ENCODE measurements at places on chromosomes 11 and 22.

DNA sequence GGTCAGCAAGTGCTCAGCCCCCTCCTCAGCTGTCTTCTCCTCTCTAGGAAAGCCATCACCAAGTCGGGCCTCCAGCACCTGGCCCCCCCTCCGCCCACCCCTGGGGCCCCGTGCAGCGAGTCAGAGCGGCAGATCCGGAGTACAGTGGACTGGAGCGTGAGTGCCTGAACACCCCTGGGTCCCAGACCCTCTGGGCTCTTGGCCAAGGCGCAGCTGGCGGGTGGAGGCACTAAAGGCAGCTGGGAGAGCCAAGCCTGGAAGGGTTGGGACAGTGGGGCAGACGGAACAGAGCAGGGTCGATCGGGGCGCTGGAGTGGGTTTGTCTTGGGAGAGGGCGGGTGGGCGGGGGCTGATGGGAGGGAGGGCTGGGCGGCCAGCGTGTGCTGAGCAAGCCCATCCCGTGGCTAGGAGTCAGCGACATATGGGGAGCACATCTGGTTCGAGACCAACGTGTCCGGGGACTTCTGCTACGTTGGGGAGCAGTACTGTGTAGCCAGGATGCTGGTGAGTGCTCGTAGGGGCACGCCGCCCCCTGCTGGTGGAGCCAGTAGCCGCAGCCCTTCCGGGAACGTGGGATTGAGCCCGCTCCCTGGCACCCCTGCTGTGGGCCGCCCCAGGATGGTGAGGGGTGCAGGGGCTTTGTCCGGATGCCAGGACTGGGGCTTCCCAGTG lies 14.1 kb upstream of the MDK start:
- peak; percentile 84 for DNase-seq

DNA sequence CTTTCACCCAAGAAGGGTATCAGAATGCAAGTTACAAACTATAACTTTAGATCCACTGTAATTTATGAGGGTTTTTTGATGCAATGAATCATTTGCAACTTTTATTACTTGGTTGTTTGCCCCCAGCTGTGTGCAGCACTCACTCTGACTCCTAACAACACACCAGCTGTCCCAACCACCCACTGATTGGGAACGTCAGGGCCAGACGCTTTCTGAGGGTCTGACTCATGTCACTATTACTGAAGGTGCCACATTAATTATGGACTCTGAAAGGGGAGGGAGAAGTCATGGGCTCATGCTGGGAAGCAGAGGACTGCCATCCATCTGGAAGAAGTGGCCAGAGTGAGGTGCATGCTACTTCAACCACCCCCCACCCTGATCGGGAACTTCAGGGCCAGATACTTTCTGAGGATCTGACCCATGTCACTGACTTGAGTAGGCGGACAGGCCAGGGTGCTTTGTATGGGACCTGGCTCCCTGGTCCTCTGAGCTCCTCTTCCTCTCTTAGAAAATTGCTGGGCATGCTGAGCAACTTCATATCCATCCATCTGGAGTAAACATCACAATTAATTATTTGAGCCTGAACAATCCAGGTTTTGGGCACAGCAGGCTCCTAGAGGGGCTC lies 44.9 kb upstream of the DRD2 start:
- DNase-seq: no peak

GRCh38 chr11:2213384-2213842 lies 41.8 kb upstream of the TH start:
- peak; percentile 60 for DNase-seq

DNA sequence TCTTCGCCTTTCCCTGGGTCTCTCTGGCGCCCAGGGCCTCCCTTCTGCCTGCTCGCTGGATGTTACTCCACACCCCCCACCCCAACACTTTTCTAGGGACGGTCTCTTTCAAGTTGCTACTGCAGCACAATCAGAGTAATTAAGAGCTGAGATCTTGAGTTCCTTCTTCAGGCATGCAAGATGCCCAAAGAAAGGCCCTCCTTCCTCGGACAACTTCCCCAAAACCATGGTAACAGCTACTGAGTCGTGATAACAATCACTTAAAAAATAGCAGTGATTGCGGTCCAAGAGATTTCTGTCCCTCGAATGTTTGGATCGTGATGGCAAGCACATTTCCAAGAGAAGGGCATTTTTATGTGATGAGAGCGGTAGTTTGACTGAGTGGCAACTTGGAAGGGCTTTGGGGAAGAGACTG lies 638 bp upstream of the TENM4 start:
- DNase-seq: no peak

GRCh38 chr11:58576887-58577471 lies 1.3 kb upstream of the LPXN start:
- DNase-seq: no peak

DNA sequence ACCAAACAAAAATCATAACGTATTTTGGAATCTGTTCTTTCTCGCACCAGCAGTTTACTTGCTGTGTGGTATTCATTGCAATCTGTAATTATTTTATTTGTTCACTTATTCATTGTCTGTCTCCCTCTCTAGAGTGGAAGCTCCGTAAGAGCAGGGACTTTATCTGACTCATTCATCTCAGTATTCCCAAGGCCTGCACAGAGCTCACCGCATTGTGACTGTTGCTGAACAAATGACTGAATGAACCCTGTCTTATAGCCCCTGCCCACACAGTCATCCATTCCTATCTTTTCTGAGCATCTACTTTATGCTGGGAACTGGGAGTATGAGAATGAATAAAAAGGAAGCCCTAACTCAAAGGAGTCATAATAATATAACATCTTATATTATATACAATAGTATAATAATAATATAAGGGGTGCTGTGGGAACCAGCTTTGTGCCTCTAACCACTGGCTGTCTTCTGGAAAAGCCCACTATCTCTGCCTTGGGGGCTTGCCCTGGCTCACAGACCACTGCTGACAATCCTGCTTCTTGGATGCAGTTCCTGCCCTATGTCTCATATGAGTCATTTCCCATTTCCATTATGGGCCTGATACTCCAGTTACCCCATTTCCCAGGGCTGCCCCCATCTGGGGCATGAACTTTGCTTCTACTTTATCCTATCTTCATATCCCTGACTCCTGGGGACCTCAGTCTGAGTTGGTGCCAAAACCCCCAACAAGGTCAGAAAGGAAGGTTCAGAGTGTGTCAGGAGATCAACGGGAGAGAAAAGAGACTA lies 11.0 kb downstream of the XRRA1 start:
- DNase-seq: no peak

GRCh38 chr11:86582898-86583297 lies 89.5 kb downstream of the ME3 start:
- no peak for DNase-seq

- no peak for DNase-seq
Measured at GRCh38 chr11:12430351-12430750, 53.0 kb downstream of the PARVA start.

DNA sequence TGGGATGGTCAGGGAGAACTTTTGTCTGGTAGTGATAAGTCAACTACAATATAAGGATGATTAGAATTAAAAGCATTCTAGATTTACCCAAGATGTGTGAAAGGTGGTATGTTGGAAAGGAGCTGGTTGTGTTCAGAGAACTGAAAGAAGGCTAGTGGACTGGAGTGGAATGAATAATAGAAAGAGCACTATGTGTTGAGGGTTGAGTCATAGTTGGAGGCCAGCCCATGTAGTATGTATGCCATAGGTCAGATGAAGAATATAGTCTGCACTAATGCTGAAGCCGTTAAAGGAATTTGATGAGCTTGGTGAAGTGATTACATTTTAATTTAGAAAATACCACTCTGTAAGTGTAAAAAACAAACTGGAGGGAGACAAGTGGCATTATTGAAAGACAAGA lies 514.1 kb downstream of the CNTN5 start:
- no peak for DNase-seq

DNA sequence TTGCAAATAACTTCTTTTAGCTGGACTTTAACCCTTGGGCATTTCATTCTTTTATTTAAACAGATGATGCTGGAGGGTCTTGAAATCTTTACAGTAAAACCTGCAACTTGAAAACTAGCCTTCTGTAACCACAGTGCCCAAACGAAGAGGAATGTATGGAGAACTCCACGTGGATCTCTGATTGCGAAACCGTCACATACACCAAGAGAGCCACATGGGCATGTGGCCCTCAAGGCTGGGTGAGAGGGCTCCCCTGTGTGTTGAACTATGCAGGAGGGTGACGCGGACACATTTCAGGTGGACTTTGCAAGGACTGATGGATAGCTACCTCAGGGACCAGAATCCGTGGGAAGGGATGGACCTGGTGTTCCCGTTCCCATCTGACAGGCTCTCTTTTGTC lies 30.6 kb downstream of the FAM118A start:
- no peak for DNase-seq
